ENCODE measurements at places on chromosomes 12 and 14.

- no peak for DNase-seq
Measured at GRCh38 chr12:108180255-108181094, 51.4 kb downstream of the WSCD2 start.

DNA sequence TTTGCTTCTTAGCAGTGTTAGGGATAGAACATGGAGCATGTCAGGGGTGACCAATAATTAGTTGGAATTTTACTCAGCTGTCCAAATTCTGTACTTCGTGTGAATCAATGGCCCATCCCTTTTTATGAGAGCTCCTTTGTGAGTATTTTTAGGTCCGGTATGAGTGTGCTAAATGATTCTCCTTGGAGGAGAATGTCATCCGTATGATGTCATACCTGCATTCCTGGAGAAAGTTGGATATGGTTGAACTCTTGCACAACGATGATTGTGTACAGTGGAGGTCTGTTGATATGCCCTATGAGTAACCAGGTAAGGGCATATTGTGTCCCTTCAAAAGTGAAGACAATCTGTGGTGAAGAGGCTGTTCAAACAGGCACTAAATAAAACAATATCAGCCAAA lies 400.8 kb downstream of the GXYLT1 start:
- DNase-seq = no peak

DNA sequence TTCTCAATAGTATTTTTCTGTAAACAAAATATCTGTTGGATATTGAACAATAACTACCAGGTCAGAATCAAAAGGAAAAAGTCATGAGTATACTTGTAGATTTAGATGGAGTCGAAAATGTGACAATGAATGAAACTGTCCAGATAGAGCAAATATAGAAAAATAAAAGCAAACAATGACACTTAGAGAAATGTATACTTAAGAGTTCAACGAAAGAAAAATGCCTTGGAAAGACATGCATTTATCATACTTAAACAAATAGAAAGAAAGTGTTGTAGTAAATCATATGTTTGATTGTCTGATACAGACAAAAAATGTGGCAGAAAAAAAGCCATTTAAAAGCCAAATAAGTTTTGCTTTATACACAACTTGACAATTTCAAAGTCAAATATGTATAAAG lies 571.2 kb upstream of the MGAT4C start:
- no peak for DNase-seq

GRCh38 chr12:117044311-117044710 lies 54.9 kb downstream of the TESC start:
- no peak for DNase-seq

GRCh38 chr14:29035134-29035533 lies 268.5 kb downstream of the FOXG1 start:
- no peak for DNase-seq

DNA sequence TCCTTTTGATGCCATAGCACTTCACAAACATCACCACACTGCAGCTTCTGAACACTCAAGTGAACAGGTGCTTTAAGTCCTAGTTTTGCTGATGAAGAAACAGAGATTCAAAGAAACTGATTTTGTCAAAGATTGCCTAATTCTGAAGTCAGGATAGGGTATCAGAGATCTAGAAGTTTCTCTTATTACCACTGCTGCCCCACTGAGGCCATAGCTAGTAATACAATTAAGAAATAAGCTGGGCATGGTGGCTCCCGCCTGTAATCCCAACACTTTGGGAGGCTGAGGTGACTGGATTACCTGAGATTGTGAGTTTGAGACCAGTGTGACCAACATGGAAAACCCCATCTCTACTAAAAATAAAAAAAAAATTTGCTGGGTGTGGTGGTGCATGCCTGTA lies 458.3 kb upstream of the SEL1L start:
- no peak for DNase-seq

- no peak for DNase-seq
Measured at GRCh38 chr12:122819209-122819785, 16.0 kb upstream of the HIP1R start.

GRCh38 chr12:57370696-57371095 lies 60.1 kb downstream of the R3HDM2 start:
- no peak for DNase-seq

GRCh38 chr12:9662488-9662887 lies 7.0 kb upstream of the CLEC2D start:
- no peak for DNase-seq

GRCh38 chr14:55707365-55707804 lies 127.4 kb downstream of the KTN1 start:
- no peak for DNase-seq

DNA sequence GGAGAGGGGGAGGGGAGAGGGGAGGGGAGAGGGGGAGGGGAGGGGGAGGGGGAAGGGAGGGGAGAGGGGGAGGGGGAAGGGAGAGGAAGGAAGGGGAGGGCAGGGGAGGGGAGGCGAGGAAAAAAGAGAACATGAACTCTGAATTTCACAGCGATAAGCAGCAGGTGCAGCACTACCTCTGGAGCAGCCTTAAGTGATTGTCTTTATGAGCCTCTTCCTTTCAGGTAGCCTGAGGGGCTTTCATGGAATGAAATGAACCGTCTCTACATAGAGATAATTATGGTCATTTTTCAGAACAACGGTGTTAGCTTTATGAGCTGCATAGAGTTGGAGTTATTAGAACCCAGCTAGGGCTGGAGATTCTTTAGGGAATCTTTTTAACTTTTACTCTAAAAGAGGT lies 18.1 kb upstream of the PTCSC3 start:
- DNase-seq = no peak

- DNase-seq = no peak
Measured at GRCh38 chr14:104281768-104282301, 143.4 kb downstream of the KIF26A start.

GRCh38 chr12:104610513-104611235 lies 153.9 kb downstream of the CHST11 start:
- DNase-seq = no peak

DNA sequence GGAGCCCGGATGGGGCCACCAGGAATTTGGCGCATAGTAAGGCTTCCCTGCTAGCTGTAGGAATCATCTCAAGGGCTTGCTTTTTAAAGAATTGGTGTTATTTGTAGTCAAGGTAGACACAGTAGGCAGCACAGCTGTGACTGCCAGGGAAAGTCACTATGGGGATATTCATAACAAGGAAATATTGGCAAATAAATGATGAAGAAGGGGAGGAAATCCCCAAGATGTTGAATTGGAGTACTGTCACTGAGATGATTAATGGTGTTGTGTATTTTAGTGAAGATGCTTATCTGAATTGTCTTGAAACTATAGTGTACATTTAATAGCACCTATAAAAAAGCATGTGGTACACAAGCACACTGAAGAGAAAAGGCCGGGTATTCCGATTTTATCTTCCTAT lies 118.9 kb downstream of the NPAS3 start:
- no peak for DNase-seq

- no peak for DNase-seq
Measured at GRCh38 chr14:53942970-53943750, 13.5 kb downstream of the BMP4 start.

GRCh38 chr12:81128930-81129554 lies 51.2 kb downstream of the ACSS3 start:
- DNase-seq = no peak

DNA sequence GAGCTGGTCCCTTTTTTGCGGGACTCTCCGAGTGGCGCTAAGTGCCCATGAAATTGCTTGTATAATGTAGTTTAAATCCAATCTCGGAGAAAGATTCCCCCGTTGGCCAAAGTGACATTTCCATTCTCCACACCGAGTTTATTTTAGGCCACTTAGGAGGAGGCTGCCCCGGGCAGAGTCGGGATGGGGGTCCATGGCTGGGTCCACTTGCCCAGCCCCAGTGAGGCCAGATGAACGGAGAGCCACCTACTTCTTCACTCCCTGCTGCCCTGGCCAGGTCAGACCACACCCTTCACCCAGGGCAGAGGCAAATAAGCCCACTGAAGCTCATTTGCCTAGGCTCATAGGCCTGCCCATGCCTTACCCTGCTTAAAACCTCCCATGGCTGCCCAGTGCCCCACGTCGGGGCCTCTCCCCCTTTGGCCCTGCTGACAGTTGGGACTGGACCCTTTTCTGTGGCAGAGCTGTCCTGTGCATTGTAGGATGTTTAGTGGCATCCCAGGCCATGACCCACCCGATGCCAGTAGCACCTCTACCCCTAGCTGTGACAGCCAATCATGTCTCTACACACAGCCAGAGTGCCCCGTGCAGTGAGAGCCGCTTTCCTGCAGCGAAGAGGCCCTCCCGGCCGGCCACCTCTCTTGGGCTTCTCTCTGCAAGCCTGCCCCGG lies 51.3 kb downstream of the FAM222A start:
- DNase-seq = no peak

- no peak for DNase-seq
Measured at GRCh38 chr12:130667421-130667960, 48.6 kb downstream of the RIMBP2 start.

DNA sequence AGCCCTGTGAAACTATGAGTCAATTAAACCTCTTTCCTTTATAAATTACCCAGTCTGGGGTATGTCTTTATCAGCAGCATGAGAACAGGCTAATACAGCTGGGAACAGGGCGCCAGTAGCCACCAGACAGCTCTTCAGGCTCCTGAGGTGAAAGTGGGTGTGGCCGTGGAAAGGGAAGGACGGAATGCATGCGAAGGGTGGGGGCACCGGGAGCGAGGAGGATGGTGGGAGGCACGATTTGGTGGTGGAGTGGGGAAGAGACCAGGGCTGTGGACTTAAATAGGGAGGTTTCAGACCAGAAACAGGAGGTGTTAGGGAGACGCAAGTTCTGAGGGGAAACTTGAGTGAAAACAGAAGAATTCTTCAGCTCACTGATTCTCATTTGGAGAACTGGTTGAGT lies 44.1 kb upstream of the CHST11 start:
- DNase-seq = no peak

GRCh38 chr14:59037086-59037485 lies 151.4 kb upstream of the DAAM1 start:
- no peak for DNase-seq

- no peak for DNase-seq
Measured at GRCh38 chr12:132023658-132024057, 73.9 kb downstream of the EP400 start.

DNA sequence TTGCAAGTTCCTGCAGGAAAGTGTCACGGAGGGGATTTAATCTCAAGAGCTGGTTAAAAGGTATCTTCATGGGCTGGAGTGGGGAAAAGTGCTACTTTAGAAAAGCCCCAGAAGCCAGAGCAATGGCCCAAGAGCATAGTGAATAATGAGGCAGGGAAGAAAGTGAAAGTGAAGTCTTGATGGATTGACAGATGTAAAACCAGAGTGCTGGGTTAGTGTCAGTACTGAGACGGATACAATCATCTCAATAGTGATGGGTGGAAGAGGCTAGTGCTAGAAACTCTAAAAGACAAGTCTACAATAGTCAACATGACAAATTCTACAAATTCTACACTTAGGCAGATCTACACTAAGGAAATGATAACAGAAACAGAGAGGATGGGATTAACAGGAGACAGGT lies 68.1 kb downstream of the CIT start:
- DNase-seq = no peak

GRCh38 chr12:48631071-48631470 lies 51.0 kb downstream of the KANSL2 start:
- no peak for DNase-seq

- no peak for DNase-seq
Measured at GRCh38 chr14:81473456-81474147, 60.1 kb downstream of the SEL1L start.

- DNase-seq = no peak
Measured at GRCh38 chr12:56833780-56834179, 70.7 kb downstream of the HSD17B6 start.

- DNase-seq = no peak
Measured at GRCh38 chr12:58067610-58068387, 126.4 kb downstream of the ATP23 start.

DNA sequence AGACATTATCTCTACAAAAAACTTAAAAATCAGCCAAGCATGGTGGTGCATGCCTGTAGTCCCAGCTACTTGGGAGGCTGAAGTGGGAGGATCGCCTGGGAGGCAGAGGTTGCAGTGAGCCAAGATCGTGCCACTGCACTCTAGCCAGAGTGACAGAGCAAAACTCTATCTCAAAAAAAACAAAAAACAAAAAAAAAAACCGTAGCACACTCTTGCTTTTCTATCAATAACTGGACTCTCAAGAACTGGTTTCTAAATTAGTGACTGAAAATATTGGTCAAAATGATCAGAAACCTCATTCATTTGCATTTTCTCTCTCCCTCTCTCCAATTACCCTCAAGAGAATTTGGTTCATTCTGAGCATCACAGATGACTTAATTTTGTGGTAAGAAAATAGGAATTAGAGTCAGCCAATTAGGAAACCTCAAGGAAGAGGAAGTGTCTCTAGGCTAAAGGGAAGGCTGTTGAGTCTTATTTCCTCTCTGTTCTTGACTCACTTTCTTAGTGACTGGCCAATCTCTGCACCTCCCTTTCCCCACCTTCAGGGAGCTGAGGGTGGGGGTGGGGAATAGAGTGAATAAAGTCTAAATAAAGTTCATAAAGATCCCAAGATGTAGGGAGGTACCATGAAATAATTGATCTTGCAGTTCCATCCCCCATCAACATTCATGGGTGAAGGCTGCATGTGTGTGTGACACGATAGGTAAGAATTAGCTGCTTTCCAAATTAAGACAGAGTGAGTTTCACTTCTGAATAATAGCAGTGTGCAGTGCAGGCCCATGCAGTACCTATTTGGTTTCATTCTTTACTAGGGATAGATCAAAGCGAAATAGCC lies 6.8 kb upstream of the PSMA6 start:
- DNase-seq = no peak

- no peak for DNase-seq
Measured at GRCh38 chr14:65210118-65210821, 108.0 kb upstream of the MAX start.

GRCh38 chr12:106096376-106096775 lies 42.4 kb downstream of the NUAK1 start:
- no peak for DNase-seq

DNA sequence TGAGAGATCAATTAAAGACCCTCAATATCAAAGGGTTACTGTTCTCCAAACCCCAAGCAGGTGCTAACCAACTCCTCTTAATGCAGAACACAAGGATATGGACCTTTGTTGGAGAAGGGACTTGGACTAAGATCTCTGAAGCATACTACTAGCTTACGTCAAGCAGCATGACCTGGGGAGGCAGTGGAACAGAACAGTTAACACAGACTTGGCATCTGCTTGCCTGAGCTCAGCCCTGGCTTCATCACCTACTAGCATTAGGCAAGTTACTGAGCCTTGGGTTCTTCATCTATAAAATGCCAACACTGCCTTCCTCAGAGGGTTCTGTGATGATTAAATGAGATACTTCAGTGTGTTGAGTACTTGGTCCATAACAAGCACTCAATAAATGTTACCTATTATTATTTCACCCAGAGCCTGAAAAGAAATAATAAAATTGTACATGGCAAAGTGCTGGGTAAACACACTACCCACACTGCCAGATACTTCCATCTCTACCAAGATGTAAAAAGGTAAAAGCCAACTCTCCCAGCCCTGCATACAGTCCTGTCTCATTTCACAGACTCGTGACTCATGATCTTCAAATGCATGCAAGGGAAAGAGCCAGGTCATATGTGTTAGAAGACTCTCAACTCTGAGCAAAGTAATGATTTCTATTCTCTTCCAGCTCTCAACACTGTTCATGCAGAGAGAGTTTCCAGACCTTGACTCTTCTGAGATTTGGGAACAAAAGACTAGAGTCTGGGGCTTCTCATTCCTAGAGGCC lies 39.7 kb downstream of the FMNL3 start:
- no peak for DNase-seq

GRCh38 chr14:105878125-105878524 lies 351.7 kb downstream of the TMEM121 start:
- DNase-seq = no peak

- DNase-seq = no peak
Measured at GRCh38 chr12:14561677-14562238, 5.9 kb downstream of the PLBD1 start.

- no peak for DNase-seq
Measured at GRCh38 chr14:105541218-105541875, 15.0 kb downstream of the TMEM121 start.

GRCh38 chr14:24327303-24327702 lies 7.6 kb downstream of the ADCY4 start:
- no peak for DNase-seq

Measured in effector CD4-positive, alpha-beta T cell (primary cell).